ENCODE measurements at places on chromosomes 6 and 20.

DNA sequence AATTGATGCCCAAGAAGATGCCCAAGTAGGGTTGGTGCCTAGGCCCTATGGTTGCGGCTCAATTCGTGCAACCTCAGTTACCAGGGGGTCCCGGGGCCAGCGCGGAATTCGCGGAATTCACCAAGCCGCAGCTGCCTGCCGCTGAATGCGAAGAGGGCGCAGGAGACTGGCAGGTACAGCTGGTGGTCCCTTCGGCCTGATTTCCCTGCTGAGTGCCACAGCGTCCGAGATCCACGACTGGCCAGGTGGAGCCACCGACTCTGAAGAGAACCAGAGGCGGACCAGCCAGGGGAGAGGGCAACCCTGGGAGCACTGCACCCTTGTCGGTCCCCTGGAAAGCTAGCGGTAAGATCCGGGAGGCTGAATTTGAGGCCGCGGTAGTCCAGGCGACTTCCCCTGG lies 6.8 kb upstream of the TFAP2D start:
- DNase-seq: no peak

- peak; percentile 38 for DNase-seq
Measured at GRCh38 chr6:97460394-97461080, 177.5 kb upstream of the MMS22L start.

DNA sequence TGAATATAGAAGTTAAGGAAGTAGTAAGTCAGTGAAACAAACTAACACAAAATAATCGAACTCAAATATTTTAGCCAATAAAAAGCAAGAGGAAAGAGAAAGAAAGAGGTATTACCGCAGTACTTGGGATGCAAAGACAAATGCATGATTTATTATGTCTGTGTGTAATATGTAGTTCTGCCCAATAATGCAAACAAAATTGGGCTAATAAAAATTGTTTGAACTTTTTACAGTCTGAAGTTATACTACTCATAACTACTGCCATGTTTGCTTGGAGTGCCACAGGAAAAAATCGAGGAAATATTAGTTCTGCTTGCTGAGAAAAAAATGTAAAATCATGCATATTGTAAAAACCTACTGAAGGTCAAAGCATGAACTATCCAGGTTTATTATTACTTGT lies 360.3 kb upstream of the KCNQ5 start:
- DNase-seq: no peak

DNA sequence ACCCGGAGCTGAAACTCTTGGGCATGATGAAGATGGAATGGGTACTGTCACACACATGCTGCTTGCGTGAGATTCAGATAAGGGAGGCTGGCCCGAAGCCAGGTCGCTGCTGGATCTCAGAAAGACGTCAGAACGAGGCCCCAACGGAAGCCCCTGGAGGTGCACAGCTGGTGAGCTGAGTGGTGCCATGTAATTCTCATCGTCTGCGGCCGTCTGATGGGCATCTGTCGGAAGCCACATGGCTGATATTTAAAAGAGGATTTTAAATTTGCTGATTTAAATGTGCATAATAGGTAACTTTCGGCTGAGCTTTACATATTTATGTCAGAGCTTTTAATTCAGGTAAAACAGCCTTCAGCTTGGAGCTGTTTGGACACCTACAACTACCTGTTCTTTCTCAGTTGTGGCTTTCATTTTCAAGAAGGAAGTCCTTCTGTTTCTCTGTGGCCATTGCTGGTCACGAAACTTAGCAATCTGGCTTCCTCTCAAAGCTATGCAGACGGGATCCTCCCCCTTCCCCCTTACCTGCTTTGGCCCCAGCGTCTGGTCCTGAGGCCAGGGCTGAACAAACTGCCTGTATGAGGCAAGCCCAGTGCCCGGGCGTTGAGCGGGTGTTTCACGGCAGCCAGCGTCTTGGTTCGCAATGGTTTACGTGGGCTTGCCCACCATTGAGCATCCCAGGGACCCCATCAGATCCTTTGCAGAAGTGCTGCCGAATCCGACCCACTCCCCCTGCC lies 9.2 kb downstream of the SLCO4A1 start:
- peak; percentile 38 for DNase-seq

- peak; percentile 58 for DNase-seq
Measured at GRCh38 chr6:144340541-144341371, 55.6 kb downstream of the UTRN start.
